ENCODE measurements at places on chromosomes 12 and 14.

GRCh38 chr12:20474016-20474415, 105.7 kb downstream of the PDE3A start:
- DNase-seq, result no peak

DNA sequence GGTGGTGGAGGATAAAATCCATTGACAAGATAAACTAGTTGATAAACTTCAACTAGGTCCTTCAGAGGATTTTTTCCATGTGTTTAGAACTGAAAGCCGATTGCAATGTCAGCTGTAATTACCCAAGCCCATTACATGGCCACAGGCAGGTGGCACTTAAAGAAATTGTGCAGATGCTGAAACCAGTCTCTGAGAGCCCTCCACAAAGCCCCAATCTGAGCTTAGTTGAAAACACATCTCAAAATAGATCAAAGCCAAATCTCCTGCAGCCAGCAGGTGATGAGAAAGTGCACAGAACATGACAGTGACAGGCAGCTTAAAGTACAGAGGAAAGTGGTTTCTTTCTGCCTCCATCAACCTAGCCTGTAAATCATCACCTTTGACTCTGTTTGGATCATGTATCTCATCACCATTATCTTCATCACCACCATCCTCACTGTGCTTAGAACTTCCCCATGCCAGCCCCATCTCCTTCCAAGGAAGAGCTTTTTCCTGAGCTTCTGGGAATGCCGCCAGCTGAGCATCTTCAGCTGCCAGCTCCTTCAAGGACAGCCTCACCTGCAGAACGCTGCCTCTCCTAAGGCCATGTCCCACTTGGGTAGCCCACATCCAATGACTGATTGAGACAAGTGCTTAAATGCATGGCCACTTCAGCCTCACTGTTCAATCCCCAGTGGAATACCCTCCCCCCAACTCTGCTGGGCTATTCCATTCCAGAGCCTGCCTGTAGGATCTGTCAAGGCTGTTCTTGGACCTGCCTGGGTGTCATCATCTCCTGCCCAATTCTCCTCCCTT, 219.5 kb upstream of the TMEM132C start:
- no peak for DNase-seq

DNA sequence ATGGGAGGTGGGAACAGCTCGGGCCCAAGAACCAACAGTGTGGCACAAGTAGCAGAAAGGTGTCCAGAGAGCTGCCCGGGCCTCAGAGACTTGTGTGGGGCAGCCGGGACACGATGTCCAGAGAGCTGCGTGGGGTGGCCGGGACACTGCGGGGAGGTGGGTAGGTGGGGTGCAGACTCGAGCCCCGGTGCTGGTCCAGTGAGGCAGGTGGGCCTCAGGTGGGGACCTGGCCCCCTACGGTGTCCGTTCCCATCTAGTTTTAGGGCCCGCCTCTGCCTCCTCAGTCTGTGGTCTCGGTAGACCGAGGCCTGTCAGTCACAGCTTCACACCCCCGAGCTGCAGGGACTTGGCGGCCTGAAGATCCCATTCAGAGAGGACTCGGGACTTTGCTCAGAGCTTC, 6.3 kb upstream of the FBRSL1 start:
- no peak for DNase-seq

DNA sequence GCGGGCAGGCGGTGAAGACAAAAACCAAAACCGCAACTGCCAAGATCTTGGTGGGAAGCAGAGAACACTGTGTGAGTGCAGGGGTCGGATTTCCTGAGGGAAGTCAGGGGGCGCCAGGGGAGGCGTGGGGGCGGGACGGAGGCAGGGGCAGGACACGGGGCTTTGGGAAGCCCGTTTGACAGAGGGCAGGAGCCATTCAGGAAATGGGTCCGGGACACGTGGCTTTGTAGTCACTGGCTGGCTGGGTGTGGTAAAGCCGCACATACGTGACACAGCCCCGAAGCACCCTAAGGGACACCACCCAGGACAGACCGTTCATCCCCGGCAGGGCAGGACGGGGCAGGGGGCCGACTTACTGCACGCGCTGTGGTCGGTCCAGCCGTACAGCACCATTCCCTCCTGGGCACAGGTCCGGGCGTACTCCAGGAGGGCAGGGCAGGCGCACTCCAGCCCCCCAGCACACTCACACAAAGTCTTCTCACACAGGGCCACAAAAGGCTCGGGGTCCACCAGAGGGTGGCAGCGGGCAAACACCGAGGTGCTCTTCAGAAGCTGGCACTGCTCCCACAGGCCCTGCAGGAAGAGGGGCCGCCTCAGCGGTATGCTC, 49.4 kb downstream of the VWF start:
- no peak for DNase-seq

GRCh38 chr14:55454264-55455002, 14.0 kb upstream of the TBPL2 start:
- no peak for DNase-seq

DNA sequence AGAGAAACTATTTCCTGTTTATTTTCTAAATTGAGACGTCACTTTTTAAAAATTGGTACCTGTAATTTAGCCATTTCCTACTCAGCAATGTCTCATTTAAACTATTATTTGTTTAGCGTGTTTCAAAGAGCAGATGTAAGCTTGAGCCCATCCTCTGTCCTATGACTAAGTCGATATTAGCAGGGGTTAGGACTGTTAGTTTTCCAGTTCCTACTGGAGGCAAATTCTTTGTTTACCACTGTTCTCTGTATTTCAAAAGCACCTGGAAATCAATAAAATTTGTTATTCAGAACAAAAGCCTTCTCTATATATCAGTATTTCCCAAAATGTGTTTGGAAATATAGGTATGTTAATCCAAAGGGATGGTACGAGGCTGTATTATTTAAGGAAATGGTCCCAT, 42.4 kb downstream of the MDM2 start:
- no peak for DNase-seq

DNA sequence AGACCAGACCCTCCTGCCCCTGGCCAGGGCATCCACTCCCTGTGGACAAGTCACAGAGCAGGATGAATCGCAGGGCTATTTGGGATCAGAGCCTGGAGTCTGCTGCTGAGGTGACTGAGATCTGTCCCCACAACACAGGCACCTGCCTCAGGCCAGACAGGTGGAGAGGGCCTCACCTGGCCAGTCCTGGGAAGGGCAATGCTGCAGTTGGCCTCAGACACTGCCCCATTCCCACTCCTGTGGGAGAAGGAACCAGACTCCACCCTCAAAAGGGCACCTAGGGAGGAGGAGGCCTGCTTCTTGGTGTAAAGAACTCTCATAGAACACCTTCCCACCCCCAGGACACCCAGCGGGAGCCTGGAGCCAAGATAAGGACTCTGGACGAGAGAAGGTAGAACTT, 48.3 kb upstream of the PLEKHG6 start:
- no peak for DNase-seq

- DNase-seq, result no peak
Measured at GRCh38 chr14:50750323-50750722, 80.6 kb downstream of the NIN start.
